Neuronal stem cell (in vitro differentiated cells): ENCODE measurements at places on chromosomes 5 and 9.

- DNase-seq = no peak
Measured at GRCh38 chr9:79667120-79667519, 95.4 kb downstream of the TLE4 start.

- DNase-seq = peak; percentile 49
Measured at GRCh38 chr5:28344836-28345433, 1306.5 kb upstream of the CDH9 start.

- DNase-seq = peak; percentile 87
Measured at GRCh38 chr5:180353048-180353979, at the start of gene GFPT2. TSS of gene GFPT2 (minus strand) at chr5:180353336. CDS start at chr5:180353217, 119 bp downstream.

DNA sequence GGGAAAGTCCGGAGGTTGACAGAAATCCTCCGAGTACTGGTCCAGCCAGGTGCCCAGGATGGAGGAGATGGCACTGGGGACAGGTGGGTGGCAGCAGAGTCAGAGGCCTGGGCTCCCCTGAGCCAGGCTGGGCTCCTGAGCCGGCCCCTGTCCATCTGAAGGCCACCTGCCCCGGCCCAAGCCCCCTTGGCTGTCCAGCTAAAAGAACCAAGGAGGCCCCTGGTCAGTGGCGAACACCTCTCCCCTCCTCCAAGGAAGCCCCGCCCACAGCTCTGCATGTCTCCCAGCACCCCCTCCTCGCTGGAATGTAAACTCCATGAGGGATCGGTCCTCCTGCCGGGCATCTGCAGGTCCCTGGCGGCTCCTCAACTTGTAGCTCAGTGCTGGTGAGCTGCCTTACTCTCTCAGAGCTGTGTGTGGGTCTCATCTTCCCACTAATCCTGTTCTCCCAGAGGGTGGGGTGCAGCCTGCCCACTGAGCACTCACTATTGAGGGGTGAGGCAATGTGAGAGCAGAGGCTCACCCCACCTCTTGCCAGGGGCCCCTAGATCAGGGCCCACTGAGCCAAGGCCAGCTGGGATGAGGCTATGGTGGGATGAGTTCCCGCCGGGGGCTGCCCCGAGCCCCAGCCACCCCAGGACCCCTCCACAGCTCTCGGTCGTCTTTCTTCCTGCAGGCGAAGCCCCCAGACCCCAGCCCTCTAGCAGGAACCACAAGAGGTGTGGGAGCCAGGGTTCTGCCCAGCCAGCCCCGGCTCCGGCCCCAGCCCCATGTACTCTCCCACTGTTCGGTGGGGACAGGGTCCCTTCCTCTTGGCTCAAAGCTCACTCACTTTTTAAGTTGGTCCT, 12.0 kb downstream of the RALGDS start:
- no peak for DNase-seq

DNA sequence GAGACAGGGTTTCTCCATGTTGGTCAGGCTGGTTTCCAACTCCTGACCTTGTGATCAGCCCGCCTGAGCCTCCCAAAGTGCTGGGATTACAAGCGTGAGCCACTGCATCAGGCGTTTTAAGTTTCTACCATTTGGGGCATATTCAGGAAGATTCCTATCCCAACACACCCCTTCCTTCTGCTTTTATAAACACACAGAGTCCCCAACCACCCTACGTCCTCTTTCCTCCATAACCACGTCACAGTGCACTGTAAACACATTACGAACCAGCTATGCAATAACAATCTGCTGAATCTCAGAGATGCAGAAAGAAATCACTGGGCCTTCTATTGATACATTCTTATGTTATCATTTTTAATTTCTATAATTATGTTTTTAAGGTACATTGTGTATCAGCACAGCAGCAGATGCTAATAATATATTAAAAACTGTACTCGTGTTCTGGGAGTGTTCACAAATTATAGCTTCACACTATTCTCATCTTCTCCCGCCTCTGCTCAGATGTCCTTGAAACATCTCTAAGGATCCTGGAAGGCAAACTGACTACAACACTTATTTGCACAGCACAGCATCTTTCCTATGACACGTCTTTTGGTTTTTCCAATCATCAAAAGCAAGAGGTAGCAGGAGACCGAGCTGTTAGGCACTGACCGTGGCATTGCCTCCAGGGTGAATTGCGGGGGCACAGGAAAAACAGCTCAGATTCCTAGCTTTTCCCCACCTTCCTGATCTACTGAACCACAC, 60.2 kb downstream of the KCNIP1 start:
- no peak for DNase-seq

GRCh38 chr5:122156724-122157325, 27.5 kb downstream of the ZNF474 start:
- DNase-seq = no peak

- DNase-seq = peak; percentile 96
Measured at GRCh38 chr5:134738133-134738962, at the start of gene CAMLG. TSS of gene CAMLG (plus strand) at chr5:134738548. CDS start at chr5:134738621, 73 bp downstream.

- no peak for DNase-seq
Measured at GRCh38 chr9:123684393-123685149, 245.4 kb downstream of the DENND1A start.
